ENCODE measurements at places on chromosomes 3 and 15. TPM values are rescaled to one million over a fixed set of nuclear protein-coding genes. Genes with fewer than 3 reads are reported as not detected.

The CD200R1 gene
- polyA plus RNA-seq: 1.9 TPM

The C15orf39 gene
- 4.7 TPM for polyA plus RNA-seq

The GOLGA8O gene
- polyA plus RNA-seq: 17.1 TPM

The CCDC39 gene
- not detected for polyA plus RNA-seq

- no peak for DNase-seq
These were observed 31.5 kb upstream of the ZNF502 start for GRCh38 chr3:44680921-44681455.

DNA sequence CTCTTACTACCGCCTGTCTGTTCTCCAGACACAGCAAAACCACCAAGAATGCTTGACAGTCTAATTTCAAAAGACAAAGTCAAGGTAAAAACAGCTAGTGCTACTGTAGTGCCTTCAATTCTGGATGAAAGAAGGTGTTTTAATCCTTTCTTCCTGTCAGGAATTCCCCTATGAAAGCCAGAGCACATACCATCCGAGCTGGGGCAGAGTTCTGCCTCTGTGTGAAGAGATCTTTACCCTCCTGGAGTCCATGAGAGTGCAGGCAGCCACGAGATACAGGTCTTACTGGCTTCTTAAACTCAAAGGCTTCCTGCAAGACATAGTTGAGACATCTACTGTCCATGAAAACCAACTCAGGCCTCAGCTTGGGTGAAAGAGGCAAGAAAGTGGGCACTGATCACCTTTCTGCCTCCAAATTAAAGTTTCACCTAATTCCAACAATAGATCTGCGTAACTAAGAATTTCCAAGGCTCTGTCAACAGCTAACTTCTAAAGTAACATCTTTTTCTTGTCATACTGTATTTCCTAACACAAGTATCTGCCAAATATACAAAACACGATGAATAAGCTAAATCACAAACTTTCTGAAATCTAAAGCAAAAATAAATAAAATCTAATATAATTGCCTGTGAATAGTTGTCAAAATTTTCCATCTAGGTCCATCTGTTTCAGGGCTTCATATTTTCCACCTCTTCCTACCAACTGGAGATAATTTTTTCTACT, 7.5 kb downstream of the CDC25A start:
- DNase-seq: no peak

DNA sequence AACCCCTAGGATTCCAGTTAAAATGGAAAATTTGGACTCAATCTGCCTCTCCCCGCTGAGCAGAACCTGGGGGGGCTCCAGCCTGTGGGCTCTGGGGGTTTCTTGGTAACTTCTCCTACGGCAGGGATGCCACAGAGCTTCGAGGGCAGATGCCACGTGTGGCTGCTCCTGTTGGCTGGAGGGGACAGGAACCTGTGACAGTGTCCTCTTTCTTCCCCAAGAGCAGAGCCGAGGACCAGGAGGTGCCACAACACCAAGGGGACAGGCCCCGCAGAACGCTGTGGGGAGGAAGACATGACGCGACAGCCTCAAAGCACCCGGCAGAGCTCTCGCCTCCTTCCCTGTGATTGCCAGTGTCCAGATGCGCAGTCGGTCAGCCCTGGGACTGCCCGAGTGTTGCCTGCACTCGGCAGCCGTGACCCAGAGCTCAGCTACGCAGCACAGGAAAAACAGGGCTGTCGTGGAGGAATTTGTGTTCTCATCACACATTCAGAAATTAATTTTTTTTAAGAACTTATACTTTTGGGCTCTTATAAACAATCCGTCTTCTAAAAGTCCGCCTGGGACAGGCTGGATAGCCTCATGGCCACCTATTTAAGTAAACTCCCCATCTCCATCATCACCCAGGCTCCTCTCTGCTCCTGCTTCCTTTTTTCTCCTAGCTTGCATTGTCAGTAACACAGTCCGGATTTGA, 131.9 kb upstream of the MEF2A start:
- DNase-seq: no peak

- no peak for DNase-seq
These were observed 19.3 kb downstream of the ATP1B3 start for GRCh38 chr3:141895731-141896130.

DNA sequence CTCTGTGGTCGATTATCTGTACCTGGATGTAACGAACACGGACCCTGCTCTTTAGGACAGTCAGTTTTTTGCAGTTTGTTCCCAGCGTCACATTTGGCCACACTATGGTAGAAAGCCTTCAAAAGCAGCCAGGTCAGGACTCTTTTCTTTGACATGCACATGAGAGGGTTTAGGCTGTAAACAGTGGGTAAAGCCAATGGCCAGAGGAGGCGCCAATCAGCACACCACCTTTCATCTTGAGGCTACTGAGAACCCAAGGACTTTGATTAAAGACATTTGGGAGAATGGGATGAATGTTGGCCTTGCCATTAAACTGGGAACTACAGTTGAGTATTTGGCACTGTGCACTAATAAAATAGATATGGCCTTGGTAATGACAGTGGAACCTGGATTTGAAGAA, 225.9 kb downstream of the OXSM start:
- DNase-seq: no peak

GRCh38 chr3:195107593-195107992, 163.4 kb downstream of the XXYLT1 start:
- no peak for DNase-seq

DNA sequence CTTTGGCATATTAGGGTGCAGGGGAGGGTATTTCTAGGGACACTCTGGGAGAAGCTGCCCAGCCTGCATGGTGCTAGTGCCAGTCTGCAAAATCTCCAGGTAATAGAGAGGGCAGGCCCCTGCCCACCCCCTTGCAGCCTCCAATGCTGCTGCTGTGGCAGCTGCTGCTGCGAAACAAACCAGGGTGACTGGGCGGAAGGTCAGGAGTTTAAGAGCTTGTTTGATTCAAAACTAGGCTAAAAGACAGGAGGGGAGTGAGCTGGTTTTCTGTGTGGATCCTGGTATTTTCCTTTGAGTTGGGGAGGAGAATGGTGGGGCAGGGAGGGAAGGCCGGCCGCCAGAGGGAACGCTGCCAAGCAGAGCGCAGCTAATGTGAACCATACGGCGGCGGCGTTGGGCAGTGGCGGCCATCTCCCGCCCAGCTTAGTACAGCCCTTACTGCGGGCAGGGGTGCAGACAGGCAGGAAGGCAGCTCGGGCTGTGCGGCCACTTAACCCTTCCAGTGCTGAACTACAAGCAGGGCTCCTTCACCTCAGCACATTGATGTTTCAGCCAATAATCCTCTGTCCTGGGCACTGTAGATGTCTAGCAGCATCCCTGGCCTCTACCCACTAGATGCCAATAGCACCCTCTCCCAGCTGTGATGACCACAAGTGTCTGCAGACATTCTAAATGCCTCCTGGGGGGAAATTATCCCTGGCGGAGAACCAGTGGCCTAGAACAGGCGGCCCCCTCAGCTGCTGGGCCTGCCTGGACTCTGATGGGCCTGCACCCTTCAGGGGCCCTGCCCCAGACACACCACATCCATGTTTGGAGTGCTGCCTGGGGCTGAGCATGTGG, 125.7 kb downstream of the EEFSEC start:
- DNase-seq: no peak

GRCh38 chr15:88091444-88092016, 165.0 kb downstream of the NTRK3 start:
- no peak for DNase-seq

- DNase-seq: no peak
These were observed 81.8 kb downstream of the PLSCR2 start for GRCh38 chr3:146387566-146387965.

- DNase-seq: no peak
These were observed 101.6 kb downstream of the ZPLD1 start for GRCh38 chr3:102536456-102536855.

DNA sequence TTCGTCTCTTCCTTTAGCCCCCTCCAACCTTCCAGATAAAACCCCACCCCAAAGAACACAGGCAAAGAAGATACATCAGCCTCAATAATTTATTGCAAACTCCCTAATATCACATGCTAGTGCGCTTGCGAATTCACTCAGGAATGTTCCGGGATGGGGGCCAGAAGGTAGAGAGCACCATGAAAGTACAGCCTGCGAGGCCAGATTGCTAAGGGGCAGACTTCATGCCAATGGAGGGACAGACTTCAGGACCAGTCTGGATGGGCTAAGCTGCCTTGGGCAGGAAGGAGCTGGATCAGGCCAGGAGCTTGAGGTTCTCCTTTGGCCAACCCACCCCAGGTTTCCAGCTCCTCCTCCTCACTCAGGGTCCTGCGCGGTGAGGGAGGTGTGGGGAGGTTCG, 13.4 kb downstream of the CIDEC start:
- DNase-seq: no peak

DNA sequence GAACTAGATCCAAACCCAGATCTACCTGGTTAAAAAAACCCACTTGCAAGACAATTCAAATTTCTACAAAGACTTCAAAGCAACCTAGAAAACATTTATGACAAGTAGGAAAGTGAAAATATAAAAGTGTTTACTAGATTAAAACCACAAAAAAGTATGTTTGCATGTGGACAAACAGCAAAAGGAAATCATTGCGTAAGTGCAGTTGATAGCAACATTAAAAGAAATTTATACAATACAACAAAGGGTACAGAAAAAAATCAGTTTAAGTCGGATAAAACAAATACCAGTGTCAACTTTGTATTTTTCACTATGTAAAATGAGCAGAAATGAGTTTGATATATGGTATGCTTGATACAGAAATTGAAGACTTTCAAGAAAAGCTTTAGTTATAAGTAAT, 2.6 kb downstream of the EIF5A2 start:
- DNase-seq: no peak

DNA sequence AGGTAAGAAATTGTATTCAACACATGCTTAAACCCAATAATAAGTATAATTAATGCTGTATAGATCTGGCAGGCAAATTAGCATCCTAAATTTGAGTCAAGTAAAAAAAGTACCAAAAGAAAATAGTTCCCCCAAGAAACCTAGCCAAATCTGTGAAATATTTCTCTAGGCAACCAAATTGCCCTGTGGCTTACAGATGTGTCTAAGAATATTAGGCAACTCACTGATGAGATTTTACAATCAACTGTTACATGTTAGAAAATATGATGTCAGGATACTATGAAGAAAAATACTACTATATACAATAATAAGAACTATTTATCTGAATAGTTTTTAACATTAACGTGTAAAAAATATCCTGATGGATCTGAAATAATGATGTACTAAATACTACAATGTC, 397.1 kb downstream of the TIGIT start:
- DNase-seq: no peak

Data from immature natural killer cell (primary cell).